T follicular helper cell (primary cell): ENCODE measurements at places on chromosomes 7 and 10.

DNA sequence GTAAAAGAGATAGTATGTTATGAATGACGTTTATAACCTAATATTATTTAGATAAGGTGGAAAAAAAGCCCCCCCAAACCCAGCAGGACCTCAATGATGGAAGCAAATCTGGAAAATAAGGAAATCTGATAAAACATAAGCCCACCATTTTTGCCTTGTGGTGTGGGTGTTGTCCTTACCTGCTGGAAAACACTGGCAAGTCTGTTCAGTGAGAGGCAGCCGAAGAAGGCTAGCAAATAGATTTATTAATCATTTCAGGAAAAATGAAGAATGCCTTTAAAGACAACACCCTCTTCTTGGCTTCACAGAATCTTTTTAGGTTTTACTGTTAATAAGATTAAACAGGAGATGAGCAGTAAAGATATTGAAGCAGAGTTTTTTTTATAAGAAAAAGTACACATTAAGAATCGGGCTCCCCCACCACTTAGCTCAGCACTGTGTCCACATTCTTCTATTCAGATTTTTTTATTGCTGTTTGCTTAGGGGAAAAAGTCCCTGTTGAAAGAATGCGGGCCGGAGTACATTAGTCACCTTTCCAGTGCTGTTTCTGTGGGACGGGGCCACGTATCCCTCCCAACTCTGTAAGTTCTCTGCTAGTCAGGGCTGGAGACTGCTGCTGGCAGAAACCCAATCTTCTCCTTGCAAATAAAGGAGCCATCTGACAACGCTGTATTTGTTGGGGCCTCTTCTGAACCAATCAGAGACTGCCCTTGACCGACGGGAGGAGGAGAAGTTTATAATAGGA is 104.1 kb downstream of the EVX1 start:
- DNase-seq = no peak

- no peak for DNase-seq
Observed at GRCh38 chr7:135147341-135147898, 452 bp upstream of the TMEM140 start.

DNA sequence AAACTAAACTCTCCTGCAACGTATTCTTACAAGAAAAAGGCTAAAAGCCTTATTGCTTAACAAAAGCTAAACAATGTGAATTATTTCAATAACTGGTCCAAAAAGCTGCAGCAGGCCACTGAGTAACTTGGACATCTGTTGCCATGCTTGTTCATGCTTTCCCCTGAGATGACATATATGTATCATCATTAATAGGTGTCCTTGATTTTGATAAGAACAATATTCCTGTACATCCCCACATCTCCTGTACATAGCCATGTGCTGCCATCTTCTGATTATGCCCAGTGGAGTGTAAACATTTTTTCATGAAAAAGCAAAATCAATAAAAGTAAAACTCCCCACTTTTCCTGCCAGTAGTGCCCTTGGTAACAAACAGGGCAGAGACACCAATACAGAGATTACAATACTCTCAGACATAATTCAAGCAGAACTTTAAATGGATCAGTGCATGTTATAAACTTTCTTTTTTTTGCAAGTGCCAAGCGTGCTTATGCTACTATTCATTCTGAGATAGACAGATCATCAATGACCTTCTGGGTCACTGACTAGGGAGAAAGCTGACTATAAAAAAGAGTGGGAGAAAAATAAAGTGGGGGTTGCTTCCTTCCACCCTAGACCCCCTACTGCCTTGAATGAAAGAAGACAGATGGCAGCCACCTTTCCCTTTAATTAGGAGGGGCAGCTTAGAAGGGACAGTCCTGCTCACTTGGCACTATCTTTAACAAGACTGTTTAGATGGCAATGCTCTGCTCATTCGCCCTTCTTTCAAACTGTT is 205.5 kb upstream of the KLF14 start:
- DNase-seq = no peak

DNA sequence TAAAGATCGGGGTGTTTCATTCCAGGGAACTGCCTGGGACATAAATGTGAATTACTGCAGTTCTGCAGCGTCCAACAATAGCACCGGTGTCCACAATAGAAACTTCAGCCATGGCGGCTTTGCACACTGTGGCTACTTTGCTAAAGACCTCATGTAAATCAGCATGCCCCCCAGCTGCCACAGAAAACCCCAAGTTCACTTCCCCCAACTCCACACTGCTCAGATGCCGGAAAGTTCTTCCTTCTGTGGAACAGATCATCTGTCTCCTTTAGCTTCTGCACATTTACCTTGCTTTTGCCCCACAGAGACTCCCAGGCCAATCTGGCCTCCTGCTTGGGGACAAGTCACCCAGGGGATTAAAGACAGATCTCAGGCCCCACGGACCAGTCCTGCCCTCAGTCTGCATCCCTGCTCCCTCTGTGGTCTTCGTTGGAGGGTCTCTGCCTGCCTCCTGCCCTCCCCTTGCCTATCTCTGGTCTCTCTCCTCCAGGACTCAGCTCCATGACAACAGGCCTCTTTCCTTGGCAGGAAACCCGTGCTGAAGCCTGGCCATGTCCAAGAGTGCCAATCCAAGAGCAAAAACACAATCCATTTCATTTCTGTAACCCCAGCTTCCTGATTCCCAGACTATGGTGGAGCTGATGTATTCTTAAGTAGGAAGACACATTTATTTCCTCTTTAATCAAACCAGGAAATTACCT is 403.2 kb downstream of the RPS24 start:
- DNase-seq = no peak

DNA sequence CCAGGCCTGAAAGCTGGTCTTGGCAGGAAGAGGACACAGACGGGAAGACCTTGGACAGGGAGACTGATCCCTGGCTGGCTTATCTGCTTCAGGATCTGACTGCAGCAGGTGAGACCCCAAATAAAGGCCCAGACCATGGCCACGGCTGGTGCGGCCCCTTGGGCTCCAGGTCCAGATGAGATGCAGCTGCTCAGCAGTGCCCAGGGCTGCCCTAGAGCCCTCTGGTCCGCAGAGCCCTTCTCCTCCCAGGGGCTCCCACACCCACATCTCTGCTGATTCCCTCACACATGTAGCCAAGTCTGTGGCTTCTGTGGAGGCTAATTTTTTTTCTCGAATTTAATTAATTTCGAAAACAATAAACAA is 46.3 kb downstream of the VIPR2 start:
- DNase-seq = no peak

- no peak for DNase-seq
Observed at GRCh38 chr10:85781404-85781803, 585.2 kb downstream of the GRID1 start.

DNA sequence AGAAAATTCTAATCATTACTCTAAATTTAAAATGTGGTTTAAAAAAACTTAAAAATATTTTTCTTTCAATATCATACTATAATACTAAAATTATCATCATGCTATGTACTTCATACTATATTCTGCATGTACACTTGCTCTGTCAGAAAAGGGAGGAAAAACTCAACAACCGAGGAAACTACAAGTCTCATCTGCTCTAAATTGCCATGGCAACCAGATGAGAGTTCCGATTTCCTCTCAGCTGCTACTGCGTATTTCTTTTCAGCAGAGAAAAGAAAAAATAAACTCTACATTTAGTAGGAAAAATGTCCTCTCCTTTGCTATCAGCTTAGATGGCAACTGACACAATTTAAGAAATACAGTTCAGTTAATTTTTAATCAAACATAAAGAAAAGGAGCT is 178.9 kb downstream of the SRPK2 start:
- DNase-seq = no peak

GRCh38 chr7:117731455-117731854 is 141.8 kb downstream of the CTTNBP2 start:
- DNase-seq = no peak

DNA sequence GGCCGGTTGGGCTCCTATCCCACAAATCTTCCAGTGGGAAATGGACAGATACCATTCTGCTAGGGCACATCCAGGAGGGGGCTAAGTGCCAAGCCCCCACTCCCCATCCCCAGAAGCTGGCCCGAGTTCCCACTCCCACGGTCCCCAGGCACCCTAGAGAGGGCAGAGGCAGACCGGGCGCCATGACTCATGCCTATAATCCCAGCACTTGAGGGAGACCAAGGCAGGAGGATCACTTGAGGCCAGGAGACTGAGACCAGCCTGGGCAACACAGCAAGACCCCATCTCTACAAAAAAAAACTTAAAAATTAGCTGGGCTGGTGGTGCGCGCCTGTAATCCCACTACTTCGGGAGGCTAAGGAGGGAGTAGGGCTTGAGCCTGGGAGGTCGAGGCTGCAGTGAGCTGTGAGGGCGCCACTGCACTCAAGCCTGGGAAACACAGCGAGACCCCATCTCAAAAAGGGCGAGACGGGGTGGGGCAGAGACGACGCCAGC is 870 bp downstream of the GNA12 start:
- DNase-seq = no peak

GRCh38 chr7:122827763-122828162 is 58.5 kb downstream of the CADPS2 start:
- no peak for DNase-seq

DNA sequence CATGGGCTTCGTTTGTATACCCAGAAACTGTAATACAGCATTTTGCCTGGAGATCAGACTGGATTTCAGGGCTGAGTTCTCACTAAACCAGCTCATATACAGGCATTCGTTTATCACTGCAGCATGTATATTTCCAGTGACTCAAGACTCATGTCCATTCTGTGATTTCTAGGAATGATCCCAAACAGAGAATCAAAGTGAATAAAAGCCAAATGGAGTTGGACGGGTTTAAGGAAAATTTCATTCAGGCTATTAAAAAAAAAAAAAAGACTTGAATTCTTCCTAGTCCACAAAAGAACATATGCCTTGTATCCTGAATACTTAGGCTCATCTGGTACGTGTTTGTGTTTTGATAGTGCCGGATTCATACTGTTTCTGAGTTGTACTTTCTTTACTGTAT is 46.8 kb downstream of the TET1 start:
- DNase-seq = no peak

- DNase-seq = no peak
Observed at GRCh38 chr10:70759781-70760180, 25.4 kb downstream of the TBATA start.

DNA sequence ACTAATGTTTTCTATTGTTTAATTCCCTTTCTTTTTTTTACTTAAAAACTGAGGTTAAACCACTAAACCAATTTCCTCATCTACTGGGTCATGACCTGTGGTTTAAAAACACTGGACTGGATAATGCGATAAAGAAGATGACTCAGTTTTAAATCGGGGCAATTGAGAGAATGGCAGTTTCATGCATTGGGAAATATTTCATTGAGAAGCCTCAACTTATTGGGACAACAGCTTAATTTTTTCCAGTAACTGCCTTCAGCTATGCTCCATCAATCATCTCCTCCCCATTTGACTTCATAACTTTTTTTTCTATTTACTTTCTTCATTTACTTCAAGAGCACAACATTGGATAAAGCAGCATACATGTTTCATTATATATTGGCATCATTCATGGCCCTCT is 61.8 kb upstream of the MET start:
- DNase-seq = no peak

DNA sequence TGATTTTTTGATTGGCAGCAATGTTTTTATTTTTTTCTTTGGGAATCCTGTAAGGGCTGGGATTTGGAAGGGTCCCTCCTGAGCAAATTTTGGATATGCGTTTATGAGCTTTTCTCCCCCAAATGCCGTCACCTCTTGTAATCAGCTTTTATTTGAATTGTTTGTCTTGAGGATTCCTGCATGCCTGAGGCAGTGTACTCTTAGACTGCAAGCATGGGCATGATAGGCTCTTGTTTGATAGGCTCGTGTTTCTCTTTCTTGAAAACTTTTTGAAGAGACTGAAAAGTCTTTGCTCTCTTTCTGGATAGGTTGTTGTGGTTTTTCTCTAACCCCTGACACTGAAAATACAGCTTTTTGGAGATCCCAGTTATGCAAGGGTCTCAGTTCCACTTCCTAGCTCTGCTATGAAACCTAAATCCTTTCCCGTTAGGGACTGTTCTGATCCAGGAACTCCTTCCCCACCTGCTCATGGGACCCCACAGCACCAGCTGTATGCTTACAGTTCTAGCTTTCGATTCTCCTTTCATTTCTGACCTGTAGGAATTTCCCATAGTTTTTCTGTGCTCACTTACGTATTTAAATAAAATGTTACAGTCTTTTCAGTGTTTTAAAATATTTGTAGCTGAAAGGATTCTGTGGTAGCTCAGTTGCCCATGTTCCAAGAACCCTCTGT is 17.2 kb downstream of the TSPAN13 start:
- no peak for DNase-seq

GRCh38 chr10:6667150-6667549 is 87.1 kb upstream of the PRKCQ start:
- DNase-seq = no peak

GRCh38 chr7:391961-392524 is 102.1 kb downstream of the FOXL3 start:
- no peak for DNase-seq

GRCh38 chr10:48309711-48310226 is 3.3 kb downstream of the MAPK8 start:
- DNase-seq = no peak

GRCh38 chr10:78541481-78542140 is 507.9 kb downstream of the RPS24 start:
- DNase-seq = no peak

DNA sequence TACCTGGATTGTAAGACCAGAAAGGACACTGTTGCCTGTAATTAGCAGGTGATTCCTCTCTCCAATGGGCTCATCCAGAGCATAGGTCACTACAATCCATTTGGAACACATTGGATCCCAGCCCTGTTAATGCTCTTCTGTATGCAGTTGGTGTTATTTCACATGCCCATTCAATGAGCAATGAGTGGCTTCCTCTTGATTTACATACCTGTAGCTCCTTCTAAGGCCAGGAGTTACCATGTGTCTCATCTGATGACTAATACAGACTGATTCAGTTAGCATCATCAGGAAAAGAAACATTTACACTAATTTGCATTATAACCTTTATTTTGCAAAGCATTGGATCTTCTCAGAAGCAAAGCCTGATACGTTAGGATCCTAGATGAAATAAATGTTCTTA is 83.1 kb upstream of the NPVF start:
- DNase-seq = no peak

- DNase-seq = no peak
Observed at GRCh38 chr7:139900326-139900725, 71.3 kb downstream of the TBXAS1 start.

- no peak for DNase-seq
Observed at GRCh38 chr10:1643161-1643907, 94.0 kb downstream of the ADARB2 start.

DNA sequence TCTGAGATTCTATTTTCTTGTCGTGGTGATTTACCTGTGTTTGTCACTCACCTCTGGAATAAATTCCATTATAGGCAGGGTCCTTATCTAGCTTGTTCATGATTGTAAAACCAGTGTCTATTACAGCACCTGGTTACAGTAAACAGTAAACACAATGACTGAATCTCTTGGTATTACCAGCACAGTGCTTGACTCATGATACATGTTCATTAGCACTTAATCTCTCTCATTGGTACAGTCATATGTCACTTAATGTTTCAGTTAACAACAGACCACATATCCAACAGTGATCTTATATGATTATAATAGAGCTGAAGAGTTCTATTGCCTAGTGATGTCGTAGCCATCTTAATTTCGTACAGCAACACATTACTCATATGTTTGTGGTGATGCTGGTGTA is 1.6 kb upstream of the TASOR2 start:
- no peak for DNase-seq
